ENCODE measurements at places on chromosomes 7 and 10.
A peak's percentile ranks its signal among the peaks of the same experiment; 100 is the strongest.

GRCh38 chr7:23207021-23207420 is 25.2 kb downstream of the NUP42 start:
- DNase-seq: no peak

- DNase-seq: peak; percentile 78
Observed at GRCh38 chr10:25226775-25227682, 52.2 kb downstream of the GPR158 start.

DNA sequence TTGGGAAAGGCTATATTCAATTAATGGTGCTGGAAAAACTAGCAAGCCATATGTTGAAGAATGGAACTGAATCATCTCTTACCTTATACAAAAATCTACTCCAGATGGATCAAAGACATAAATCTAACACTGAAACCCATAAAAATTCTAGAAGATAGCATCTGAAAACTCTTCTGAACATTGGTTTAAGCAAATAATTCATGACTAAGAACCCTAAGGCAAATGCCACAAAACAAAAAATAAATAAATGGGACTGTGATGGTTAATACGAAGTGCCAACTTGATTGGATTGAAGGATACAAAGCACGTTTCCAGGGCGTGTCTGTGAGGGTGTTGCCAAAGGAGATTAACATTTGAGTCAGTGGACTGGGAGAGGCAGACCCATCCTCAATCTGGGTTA is 1130.0 kb downstream of the DNAJB9 start:
- DNase-seq: no peak

- no peak for DNase-seq
Observed at GRCh38 chr10:48941427-48942075, 1.9 kb upstream of the LRRC18 start.

DNA sequence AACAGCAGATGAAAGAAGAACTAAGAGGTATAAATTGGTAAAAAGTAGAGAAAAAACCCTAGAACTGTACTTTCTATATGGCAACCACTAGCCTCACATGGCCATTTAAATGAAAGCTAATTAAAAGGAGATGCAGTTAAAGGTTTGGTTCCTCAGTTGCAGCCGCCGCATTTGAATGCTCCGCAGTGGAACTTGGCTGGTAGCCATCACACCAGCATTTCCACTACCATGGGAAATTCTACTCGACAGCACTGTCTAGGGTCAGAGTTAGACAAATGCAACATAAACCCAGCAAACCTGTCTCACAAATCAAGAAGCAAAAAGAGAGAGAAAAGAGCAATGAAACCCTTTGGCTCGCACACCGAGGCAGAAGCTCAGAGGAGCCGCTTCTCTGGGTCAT is 29.7 kb downstream of the VIPR2 start:
- no peak for DNase-seq

Data from cardiac fibroblast (primary cell).